Right renal cortex interstitium (tissue), 3 donors: ENCODE measurements at places on chromosomes 1 and 21. TPM values are rescaled to one million over a fixed set of nuclear protein-coding genes. Genes with fewer than 3 reads are reported as not detected.

GRCh38 chr21:17708522-17709265, 96.0 kb upstream of the BTG3 start:
- no peak for DNase-seq

GRCh38 chr1:151293093-151293492, 11.0 kb downstream of the ZNF687 start:
- no peak for DNase-seq

Gene SIPA1L2
- polyA plus RNA-seq = 31.2 TPM

- no peak for DNase-seq
These were observed 842 bp upstream of the ZC3H12A start for GRCh38 chr1:37473431-37474045.

GRCh38 chr1:1756661-1757421, 21.4 kb downstream of the NADK start:
- DNase-seq = no peak

DNA sequence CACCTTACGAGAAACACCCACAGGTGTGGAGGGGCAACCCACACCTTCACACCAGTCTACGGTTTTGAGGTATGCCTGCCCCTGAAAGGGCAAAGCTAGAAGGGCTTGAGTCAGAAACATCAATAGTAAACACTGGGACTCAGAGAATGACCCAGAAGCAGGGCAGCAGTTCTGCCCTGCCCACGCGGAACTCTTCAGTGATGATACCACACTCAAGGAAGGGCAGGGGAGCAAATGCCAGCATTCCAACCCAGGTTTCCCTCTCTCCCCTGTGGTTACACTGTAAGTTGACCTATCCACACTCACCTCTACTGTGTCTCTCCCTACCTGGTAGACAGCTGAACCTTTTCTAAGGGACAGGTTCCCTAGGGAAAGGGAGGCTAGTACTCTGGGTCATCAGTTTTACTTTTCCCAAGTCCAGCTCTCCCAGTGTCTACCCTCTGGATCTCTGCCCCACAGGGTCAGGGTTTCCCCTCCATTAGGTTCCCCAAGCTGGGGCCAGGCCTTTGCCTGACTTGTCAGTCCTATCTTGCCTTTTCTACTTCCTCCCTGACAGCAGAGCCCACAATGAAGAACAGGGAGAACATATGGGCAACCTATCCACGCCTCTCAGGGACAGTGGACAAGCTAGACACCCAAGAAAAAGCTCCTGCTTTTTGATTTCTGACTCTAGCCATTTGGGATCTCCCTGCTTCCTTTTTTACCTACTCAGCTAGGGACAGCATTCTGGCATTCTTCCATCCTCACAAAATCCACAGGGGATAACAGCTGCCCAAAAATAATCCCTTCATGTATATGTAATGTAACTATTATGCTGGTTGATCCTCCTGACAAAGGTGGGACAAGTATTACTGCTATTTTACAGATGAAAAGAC, 3.0 kb downstream of the F11R start:
- DNase-seq = no peak

Gene GBP2
- 1.8 TPM for polyA plus RNA-seq

GRCh38 chr1:173415490-173415889, 61.6 kb upstream of the PRDX6 start:
- DNase-seq = no peak

DNA sequence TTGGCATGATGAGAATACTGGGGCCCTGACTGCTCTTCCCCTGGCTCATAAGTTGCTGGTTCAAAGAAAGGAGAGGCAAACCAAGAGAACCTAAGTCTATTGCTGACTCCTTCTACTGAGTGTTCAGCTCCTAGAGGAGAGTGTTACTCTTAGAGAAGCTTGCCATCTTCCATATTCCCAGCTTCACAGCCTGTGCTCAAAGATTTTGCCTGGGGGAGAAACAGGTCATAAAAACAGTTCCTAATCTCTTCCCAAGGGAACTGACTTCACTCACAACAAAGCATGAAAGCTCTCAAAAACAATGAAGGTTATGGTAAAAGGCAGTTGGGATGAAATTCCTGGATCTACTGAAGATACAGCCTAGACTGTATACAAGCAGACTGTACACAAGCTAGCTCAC, 37.1 kb downstream of the LRRC40 start:
- no peak for DNase-seq

- no peak for DNase-seq
These were observed 446.0 kb downstream of the GPATCH2 start for GRCh38 chr1:217184854-217185253.

Gene GBP1
- polyA plus RNA-seq = 18.0 TPM

DNA sequence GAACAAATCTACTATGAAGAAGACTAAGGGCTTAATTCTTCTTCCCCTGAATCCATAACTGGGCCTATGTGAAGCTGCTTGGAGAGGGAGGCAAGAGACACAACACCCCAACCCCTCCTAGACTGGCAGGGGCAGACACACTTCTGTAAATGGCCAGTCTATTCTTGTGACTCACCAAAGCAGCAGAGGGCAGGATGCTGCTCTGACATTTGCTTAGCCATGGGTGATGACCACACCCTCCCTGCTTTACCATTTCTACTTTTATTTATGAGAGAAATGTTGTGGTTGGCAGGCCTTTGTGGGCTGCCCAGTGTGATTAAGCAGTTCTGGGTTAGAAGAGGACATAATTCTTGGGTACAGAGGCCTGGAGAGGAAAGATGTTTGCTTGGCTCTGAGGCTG, 189.8 kb upstream of the DPYD start:
- no peak for DNase-seq

- DNase-seq = no peak
These were observed 1.6 kb downstream of the NEGR1 start for GRCh38 chr1:72280711-72281110.

DNA sequence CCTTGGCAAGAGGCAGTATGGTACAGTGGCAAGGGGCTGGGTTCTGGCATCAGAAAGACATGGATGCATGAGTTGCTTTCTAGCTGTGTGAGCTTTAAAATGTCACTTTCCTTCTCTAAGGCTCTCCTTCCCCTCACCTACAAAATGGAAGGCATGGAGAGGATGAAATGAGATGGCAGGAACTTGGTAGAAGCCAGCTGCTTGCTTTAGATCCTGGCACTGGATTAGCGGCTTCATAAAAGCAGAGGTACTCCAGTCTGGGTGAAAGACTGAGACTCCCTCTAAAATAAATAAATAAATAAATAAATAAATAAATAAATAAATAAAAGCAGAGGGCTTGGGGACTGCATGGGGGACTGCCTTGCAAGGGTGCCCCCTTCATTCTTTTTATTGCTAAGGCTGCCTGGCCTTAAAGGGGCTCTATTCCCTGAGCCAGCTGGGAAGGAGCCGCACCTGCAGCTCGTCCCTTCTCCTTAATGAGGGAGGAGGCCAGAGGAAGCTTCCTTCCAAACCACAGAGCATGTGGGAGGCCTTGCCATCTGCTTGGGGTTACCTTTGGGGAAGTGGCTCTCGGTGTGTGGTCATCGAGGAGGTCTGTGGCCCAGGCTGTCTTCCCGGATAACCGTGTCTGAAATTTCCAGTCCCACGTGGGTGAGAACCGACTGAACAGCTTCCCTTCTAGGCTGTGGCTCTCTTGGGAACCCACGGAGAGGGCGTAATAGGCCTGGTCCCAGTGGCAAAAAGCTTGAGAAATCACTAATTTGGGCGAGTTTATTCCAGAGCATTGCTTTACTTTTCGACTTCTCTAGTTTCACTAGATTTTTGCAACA, 2.0 kb upstream of the ATP13A2 start:
- no peak for DNase-seq

GRCh38 chr1:76340056-76340455, 265.5 kb downstream of the ST6GALNAC3 start:
- no peak for DNase-seq

Gene SLC45A3
- 6.8 TPM for polyA plus RNA-seq

Gene PLA2G2D
- 0.08 TPM for polyA plus RNA-seq

- DNase-seq = no peak
These were observed 109.5 kb upstream of the ADAR start for GRCh38 chr1:154717528-154717924.

GRCh38 chr1:224774378-224774777, 155.1 kb upstream of the DNAH14 start:
- no peak for DNase-seq

DNA sequence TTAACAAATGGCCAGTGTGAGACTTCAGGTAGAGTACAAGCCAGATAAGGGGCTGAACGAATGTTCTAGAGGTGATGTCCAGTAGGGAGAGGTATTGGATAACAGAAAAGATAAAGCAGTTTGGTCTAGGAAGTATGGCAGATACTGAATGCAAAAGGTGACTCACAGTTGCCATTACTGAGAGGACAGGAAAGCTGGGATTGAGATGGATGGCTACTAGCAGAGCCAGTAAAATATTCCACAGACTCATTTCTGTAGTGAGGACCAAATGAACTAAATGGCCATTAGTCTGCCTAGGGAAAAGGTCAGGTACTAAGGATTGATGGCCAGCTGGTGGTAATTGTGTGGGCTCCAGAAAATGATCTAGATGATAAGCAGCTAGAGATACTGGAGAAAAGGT, 11.5 kb downstream of the MACO1 start:
- no peak for DNase-seq

- peak; percentile 53 for DNase-seq
These were observed 4.1 kb downstream of the AXDND1 start for GRCh38 chr1:179369751-179370341.

Gene TMED5
- polyA plus RNA-seq = 92.4 TPM

DNA sequence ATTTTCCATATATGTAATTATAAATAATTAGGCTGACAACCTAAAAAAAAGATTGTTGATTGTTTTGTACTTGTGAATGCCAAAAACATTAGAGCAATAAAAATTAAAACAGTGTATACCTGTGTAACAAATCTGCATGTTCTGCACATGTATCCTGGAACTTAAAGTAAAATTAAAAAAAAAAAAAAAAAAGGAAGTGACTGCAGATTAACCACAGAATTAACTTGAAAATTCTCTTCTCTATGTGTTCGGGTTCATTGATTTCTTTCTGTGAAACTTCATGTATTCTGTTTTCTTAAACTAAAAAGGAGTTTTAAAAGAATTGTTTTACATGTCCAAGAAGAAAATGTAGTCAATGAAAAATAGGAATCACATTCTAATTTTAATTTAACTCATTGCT, 95.7 kb downstream of the FASLG start:
- no peak for DNase-seq

- DNase-seq = no peak
These were observed 4.0 kb downstream of the TOMM40L start for GRCh38 chr1:161229896-161230295.

- no peak for DNase-seq
These were observed 4.2 kb downstream of the VWA1 start for GRCh38 chr1:1439546-1440261.

DNA sequence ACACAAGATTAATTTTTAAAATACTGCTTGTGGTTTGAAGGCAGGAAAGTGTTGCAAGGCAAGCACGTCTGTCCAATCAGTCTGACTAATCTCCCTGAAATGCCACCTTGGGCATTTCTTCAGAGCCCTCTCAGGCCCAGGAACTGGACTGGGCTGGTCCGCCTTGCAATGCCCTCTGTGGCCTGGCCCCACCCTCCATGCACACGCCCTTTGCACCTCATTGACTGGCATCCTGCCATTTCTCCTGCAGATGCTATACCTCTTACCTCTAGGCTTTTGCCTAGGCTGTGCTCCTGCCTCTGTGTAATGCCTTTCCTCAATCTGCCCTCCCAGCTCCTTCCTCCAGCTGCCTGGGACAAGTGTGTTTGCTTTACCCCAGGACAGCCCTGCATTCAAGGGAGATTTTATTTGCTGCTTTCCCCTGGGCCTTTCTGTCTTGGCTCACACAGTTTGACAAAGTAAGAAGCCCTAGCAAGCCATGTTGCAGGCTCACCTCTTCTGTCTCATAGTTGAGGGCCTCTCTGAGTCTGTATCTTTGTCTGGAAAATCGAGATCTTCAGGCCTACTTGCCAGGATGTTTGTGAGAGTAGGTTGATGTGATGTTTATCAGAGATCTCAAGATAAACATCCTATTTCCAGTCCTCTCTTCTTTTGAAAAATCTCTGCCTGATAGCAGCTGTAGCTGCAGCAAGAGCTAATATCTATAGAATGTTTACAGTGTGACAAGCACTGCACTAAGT, 149.2 kb upstream of the JUN start:
- DNase-seq = no peak

Gene KCNA3
- polyA plus RNA-seq = 0.15 TPM

Gene KRTAP21-2
- polyA plus RNA-seq = not detected

GRCh38 chr1:189158155-189158554, 1319.5 kb downstream of the BRINP3 start:
- DNase-seq = no peak

- DNase-seq = no peak
These were observed 6.5 kb downstream of the CTRC start for GRCh38 chr1:15444468-15445389.

Gene CCDC17
- polyA plus RNA-seq = 1.9 TPM

DNA sequence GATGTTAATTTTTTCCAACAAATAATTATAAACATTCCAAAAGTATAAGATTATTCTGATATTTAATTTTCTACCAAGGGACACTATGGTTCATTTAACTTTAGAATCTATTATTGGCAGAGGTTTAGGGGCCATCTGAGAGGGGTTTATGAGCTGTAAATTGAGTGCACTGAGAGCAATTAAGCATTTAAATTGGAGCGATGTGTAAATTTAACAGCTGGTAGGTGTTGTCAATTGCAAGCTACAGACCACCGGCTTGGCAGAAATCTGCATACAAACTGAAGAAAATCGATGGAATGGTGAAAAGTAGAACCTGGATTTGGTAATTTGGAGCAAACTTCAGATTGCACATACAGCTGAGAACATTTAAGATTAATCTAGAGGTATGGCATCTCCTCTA, 55.8 kb upstream of the MTF2 start:
- DNase-seq = no peak

Gene CRYAA
- polyA plus RNA-seq = 0.47 TPM

DNA sequence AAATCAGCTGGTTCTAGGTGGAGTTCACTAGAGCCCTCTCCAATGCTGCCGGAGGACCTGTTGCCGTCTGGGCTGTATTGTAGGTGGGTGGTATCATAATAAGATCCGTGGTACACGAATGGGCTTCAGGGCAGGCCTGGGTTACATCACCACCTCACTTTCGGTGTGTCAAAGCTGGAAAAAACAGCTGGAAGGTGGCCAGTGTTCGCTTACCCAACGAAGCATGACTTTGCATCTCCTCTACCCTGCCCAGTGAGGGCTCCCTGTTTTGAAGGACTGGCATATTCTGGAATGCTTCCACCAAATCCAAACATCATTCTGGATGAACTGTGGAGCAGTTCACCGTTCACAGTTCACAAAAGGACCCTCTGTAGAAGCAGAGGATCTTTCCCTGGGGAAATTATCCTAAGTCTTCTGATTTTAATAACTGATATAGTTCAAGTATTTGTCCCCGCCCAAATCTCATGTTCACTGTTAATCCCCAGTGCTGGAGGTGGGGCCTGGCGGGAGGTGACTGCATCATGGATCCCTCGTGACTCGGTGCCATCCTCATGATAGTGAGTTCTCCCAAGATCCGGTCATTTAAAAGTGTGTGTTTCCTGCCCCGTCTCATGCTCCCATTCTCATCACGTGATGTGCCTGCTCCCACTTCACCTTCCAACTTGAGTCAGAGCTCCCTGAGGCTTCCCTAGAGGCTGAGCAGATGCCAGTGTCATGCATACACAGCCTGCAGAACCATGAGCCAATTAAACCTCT, 429.0 kb downstream of the KIF26B start:
- no peak for DNase-seq

Gene TCHH
- polyA plus RNA-seq = 0.06 TPM
